ENCODE measurements at places on chromosomes 12 and 14.

DNA sequence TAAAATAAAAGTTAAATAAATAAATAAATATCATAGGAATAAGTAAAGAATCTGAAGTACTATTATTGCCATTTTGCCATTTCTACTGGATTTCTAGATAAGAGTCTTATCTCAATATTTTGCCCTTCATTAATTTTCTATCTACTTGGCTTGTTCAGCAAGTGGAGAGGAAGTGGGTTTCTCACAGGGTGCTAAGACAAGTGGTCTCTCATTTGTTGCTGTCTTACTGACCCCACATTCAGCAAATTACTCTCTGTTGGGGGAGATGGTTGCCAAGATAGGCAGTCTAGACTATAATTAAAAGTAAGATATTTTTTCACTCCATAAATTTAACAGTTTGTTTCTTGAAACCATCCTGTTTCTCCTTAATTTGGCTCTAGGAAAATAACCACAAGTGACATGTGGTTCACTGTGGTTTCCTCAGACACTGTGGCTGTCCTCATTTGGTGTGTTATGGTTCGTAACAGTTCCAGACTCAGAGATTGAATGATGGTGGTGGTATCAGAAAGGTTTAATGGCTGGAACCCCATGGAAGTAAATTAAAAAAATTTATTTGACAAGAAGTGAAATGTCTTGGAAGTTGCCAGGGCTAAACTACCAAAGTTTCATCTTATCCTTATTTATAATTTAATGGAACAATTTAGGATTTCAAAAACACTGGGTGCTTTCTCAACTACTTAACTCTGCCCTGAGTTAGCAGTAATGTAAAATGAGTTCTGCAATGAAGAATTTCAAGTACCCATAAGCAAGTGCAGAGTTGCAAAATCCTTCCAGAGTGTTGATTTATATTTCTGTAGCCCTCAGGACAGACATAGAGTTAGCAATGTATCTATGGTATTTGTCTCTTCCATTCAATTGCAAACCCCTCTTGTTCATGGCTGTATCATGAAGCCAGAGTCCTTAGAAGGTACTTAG lies 214.8 kb downstream of the MSRB3 start:
- DNase-seq: no peak

DNA sequence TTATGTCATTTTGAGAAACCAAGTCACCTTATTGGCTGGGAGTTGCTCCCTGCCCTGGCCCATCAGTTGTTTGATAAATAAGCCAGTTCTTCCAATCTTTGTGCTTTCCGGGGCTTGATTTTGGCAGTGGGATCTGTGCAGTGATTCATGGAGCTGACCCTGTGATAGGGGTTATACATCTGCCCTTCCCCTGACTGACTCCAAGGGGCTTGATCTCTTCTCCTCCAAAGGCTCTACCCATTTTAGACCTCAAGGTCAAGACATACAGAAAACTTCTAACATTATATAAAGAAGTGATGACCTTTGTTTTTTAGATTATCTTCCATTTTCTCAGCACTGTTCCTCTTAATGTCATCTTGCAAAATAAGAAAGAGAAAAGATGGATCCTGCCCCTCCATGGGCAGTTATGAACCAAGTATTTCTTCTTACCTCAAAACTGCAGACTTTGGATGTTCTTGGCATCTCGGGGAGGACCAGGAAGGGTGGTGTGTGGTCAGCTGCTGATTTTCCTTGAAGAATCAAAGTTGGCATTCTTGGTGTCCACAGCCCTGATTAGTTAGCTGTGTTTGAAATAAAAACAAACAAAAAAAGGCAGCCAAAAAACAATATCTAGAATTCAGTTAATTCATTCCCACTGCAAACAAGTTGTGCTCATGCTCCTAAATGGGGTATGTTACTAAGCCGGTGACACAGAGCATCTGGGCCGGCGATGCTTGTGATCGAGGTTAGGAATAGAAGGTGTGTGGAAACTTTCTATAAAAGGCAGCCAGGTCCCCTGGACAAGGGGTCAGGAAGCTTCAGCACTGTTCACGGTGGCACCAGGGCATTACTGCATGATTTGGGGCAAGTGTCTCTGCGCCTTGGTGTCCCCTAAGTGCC lies 120.2 kb downstream of the SAMD4A start:
- no peak for DNase-seq

DNA sequence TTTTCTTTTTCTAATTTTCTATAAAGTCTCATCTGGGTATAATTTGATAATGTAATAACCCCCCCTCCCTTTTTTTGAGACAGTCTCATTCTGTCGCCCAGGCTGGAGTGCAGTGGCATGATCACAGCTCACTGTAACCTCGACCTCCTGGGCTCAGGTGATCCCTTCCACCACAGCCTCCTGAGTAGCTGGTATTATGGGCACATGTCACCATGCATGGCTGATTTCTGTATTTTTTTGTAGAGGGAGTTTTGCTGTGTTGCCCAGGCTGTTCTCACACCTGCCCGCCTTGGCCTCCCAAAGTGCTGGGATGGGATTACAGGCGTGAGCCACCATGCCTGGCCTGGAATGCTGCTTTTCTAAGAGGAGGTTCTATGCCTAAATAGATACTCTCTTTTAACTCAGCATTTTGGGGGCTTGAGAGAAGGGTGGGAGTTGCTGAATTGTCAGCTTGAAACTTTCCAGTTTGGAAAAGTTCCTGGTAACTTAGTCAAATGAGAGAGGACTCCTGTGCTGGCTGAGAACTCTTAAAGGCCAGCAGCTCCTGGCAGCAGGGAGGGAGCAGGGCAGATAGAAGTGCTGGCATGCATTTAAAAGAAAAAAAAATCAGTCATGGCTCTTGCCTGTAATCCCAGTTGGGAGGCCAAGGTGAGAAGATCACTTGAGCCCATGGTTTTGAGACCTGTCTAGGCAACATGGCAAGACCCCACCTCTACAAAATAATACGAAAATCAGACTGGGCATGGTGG lies 13.0 kb downstream of the NUDT4 start:
- DNase-seq: no peak

DNA sequence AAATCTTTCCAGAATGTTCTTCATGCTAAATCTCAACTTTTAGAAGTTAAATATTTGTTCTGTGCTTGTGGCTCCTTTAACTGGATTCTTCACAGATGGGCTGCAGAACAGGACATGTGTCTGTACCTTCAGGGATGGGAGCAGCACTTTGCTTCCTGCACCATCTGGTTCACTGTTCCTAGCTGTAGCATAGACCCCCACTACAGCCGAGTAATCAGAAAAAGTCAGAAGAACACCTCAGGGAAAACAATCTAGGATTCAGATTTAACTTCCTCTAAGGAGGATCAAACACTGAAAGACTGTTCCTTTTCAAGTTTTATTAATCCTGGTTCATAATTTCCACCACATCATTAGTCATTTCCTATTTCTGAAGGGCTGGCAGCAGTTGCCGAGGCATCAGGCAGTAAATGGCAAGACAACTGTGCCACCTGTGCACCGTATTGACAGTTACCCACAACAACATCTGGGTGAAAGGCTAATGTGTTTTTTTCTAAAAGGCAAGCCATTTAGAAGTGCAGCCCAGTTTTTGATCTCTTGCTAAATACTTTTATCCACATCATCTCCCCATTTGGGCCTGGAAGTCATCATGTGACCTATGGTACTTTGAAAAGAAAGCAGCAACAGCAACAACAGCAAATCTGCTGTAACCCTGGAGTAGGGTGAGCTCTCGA lies 212.8 kb upstream of the BMP4 start:
- DNase-seq: no peak

DNA sequence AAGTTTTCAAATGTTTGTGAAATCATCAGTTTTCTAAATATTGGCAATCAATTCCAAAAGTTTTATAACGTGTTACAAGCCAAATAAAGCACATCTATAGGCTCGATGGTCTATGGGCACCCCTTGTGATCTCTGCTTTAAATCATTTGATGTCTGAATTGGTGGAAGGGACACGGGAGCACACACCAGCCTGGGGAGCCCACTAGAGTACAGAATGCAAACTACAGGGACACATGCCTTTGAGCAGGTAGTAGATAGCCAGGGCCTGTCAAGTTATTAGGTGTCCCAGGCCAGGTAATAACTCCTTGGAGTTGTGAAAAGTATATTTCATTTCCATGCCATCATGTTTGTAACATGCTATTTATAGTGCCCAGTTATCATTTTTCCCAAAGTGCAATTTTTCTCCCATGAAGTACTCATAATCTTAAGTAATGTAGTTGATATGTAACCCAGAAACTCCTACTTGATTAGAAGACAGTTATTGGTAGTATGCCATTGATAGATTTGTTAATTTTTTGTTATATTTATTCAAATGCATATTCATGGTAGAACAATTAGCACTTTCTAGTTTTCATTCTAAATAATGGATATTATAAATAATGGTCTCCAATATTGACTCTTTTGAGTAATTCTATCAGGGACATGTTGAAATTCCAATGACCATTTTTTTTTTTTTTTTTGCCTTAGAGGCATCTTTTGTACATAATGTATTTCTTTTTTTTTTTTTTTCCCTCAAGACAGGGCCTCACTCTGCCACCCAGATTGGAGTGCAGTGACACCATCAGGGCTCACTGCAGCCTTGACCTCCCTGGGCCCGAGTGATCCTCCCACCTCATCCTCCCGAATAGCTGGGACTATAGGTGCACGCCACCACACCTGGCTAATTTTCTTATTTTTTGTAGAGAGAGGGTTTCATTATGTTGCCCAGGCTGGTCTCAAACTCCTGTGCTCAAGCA lies 96.9 kb upstream of the FGD4 start:
- DNase-seq: peak; percentile 11

DNA sequence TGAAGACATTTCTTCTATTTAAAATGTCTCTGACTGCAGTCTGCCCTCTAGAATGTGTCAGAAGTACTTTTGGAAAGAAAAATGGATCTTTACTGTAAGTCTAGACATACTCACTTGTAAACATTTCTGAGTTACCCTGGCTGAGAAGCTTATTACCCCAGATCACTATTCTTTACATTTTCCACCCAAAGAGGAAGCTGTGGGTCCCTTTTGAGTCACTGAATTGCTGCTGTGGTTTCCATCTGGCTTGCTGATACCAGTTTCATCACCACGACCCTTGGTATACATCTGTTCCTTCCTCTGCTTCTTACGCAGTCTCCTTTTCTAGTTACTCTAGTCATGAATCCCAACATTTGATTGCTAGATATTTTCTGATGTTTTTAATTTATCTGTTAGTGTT lies 20.2 kb upstream of the CLEC4D start:
- DNase-seq: peak; percentile 97

- DNase-seq: no peak
These were observed 55.9 kb downstream of the PLEKHA5 start for GRCh38 chr12:19185262-19185929.

- no peak for DNase-seq
These were observed 30.5 kb downstream of the RAB35 start for GRCh38 chr12:120085920-120086645.

- no peak for DNase-seq
These were observed 124.9 kb downstream of the PELI2 start for GRCh38 chr14:56243110-56243509.

Measured in inflammatory macrophage (primary cell).